ENCODE measurements at places on chromosomes 1 and 21.

DNA sequence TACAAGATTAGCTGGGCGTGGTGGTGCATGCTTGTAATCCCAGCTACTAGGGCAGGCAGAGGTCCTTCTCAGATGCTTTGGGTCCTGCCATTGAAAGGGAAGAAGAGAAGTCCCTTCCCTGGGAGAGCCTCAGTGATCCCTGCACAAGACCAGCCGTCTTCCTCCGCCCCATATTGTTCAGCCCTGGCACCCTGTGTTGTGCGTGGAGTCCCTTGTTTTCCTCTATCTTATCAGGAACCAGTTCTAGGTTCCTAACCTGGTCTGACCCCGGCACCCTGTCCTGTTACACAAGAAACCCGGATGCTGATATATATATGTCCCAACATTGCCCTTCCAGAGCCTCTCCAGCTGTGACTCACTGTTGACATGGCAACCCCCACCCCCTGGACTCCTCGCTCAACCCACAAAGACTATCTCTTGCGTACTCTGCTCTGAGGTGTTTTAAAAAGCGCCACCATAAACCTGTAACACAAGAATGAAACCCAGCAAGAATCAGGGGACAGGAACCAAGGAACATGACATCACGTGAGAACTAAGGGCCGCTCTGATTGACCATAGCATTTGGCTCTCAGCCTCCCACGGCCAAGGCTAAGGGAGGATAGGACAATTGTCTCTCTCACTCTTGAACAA lies 4.8 kb downstream of the MX2 start:
- no peaks in the 10 kb centered on the region for H3K27me3 ChIP-seq
- DNase-seq, result no peak
- no peaks in the 10 kb centered on the region for H3K36me3 ChIP-seq
- no peak overlapping the region for H3K27ac ChIP-seq

DNA sequence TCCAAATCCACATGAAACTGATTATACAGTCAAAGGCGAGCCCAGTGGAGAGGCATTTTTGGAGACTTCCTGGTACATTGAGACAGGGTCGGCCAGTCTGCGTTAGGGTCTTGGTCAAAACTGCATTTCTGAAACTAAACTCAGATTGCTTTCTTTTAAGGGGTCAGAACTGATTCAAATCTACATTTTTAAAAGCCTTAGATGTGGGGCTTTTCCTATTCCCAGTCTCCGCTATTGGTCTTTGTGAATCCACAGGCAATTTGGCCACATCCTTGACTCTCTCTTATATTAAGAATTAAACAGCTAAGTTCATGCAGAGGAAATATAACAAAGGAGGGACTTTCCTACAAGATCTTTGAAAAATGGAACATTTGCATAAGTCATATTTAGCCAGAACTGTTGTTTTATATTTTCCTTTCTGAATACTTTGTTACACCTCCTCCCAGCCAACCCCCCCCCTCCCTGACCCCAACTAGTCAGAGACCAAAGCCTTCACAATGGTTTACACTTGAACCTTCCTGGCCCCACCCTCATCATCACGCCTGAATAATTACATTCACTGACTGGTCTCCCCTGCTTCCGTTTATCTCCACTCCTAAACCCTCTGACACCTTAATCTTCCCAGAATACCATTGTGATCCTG lies 30.9 kb downstream of the SELL start:
- H3K4me1 ChIP-seq, result peaks cover 30% of the 10 kb centered on the region
- DNase-seq, result no peak
- H3K36me3 ChIP-seq, result no peaks in the 10 kb centered on the region
- H3K27ac ChIP-seq, result no peak overlapping the region
- H3K4me3 ChIP-seq, result no peak overlapping the region
- peaks cover 25% of the 10 kb centered on the region for H3K27me3 ChIP-seq

DNA sequence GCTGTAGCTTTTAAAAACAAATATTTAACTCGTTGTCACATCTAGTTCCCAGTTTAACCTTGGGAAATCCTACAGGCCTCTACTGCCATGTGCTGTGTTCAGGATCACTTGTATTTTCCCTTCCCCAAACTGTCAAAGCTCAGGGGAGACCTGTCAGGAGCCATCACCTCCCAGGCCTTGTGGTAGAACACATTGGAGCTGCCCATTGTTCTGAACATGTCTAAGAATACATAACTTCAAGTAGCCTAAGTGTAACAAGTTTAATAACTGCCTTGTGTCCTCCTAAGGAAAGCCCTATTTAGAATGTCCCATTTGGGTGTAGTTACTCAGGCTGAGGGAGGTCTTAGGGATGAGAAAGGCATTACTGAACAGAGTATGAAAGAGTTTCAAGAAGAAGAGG lies 28.6 kb upstream of the PIGC start:
- DNase-seq, result no peak
- H3K27me3 ChIP-seq, result no peaks in the 10 kb centered on the region
- no peak overlapping the region for H3K27ac ChIP-seq
- no peaks in the 10 kb centered on the region for H3K4me1 ChIP-seq

- H3K36me3 ChIP-seq, result no peaks in the 10 kb centered on the region
- H3K4me1 ChIP-seq, result no peaks in the 10 kb centered on the region
- no peak for DNase-seq
- no peaks in the 10 kb centered on the region for H3K27me3 ChIP-seq
These were observed 395.8 kb downstream of the PTPRU start for GRCh38 chr1:29631836-29632805.

- H3K27me3 ChIP-seq, result no peaks in the 10 kb centered on the region
- DNase-seq, result no peak
- peaks cover 11% of the 10 kb centered on the region for H3K4me1 ChIP-seq
- H3K27ac ChIP-seq, result no peak overlapping the region
- H3K36me3 ChIP-seq, result no peaks in the 10 kb centered on the region
- no peak overlapping the region for H3K4me3 ChIP-seq
These were observed 119.0 kb downstream of the PDE4B start for GRCh38 chr1:65911679-65912078.

DNA sequence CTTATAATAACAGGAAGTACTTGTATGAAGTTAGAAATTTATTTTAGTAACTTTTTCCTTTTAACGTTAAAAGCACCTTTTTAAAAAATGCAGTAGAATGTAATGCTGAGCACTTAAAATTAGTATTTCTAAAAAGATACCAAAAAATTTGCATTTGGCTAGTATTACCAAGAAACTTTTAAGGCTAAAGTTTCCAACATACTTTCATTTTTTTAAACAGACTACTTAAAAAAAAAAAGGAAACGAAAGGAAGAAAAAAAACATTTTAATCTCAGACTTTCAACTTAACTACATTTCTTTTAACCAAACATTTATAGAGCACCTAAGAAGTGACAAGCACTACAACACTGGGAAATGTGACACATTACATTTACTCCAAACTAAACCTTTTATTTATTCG lies 2.8 kb downstream of the ARID4B start:
- H3K4me3 ChIP-seq, result peak overlapping the region; percentile 98
- H3K27ac ChIP-seq, result peak overlapping the region; percentile 70
- H3K36me3 ChIP-seq, result peaks cover 29% of the 10 kb centered on the region
- H3K4me1 ChIP-seq, result peaks cover 35% of the 10 kb centered on the region
- H3K27me3 ChIP-seq, result no peaks in the 10 kb centered on the region

DNA sequence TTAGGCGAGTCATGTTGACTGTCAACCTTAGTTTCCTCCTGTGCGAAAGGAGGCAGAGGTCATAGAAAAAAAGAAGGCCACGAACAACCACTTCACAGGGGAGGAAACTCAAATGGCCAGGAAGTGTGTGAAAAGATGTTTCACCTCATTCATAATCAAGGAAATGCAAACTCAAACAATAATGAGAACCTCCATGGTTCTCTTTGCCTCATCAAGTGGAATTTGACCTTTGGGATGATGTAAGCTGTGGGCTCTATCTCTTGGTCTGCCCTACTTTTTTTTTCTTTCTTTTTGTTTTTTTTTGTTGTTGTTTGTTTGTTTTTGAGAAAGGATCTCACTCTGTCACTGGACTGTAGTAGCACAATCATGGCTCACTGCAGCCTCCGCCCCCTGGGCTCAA lies 55.9 kb upstream of the GRHL3 start:
- H3K27me3 ChIP-seq, result peaks cover 4% of the 10 kb centered on the region
- no peak overlapping the region for H3K27ac ChIP-seq
- no peaks in the 10 kb centered on the region for H3K4me1 ChIP-seq
- no peaks in the 10 kb centered on the region for H3K36me3 ChIP-seq
- H3K4me3 ChIP-seq, result no peak overlapping the region

DNA sequence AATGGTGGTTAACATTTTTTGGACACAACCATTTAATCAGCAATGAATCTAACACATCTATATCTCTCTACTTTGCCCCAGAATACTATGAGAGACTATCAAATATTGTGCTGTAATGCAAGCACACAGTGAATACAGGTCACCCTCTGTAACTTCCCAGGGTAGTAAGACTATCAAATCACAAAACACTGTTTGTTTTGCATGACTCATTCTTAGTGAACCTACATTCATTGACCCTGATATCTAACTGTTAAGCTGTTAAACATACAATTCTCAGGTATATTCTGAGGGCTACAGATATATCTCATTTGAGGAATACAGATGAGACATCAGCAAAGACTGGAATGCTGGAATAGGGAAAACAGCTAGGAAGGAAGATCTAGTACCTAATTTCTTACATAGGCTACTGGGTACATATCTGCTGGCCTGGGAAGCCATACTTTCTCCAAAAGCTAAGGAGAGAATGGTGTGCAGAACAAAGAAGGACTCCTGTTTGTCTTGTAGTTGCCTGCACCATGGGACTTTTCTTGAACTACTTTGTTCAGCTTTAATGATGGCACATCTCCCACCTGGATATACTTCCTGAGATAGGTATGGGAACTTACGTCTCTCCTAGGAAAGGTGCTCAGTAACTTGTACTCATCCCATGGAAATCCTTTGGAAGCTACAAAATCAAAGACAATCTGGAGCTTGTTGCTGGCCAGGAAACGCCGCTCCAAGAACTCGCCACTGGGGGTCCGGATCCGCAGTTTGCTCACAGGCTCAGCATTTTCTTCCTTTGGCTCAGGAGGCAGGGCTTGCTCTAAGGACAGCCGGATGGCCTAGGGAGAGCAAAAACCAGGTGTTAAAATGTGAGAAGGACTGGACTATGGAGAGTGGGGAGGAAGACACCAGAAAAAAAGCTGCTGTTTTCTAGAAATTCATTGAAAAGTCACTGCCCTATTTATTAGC lies 51.9 kb upstream of the DMRTA2 start:
- H3K27ac ChIP-seq, result no peak overlapping the region
- H3K36me3 ChIP-seq, result no peaks in the 10 kb centered on the region
- peaks cover 36% of the 10 kb centered on the region for H3K4me1 ChIP-seq
- no peak overlapping the region for H3K4me3 ChIP-seq
- peak; percentile 65 for DNase-seq

- H3K27ac ChIP-seq, result 0 out of 2 replicates have a peak overlapping the region, but pooled peaks have one; percentile 47
- H3K4me1 ChIP-seq, result peaks cover 3% of the 10 kb centered on the region
- H3K27me3 ChIP-seq, result no peaks in the 10 kb centered on the region
- H3K4me3 ChIP-seq, result no peak overlapping the region
- peaks cover 21% of the 10 kb centered on the region for H3K36me3 ChIP-seq
These were observed 69.6 kb downstream of the PIK3R3 start for GRCh38 chr1:46062651-46063319.
